ENCODE measurements at places on chromosomes 5 and 9.

DNA sequence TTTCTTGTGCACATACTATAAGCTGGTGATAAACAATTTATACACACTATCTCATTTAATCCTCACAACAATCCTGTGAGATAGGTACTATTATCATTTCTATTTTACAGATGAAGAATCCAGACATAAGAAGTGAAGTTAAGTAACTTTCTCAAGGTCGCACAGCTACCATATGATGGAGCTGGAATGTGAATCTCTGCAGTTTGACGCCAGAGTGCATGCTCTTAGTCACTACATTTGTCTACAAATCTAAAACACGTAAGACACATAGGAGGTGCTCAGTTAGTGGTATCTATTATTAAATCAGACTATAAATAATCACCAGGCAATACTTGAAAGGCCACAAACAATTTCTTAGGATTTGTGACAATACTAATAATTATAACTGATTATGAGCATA lies 45.0 kb upstream of the CDKN2B start:
- DNase-seq: no peak

DNA sequence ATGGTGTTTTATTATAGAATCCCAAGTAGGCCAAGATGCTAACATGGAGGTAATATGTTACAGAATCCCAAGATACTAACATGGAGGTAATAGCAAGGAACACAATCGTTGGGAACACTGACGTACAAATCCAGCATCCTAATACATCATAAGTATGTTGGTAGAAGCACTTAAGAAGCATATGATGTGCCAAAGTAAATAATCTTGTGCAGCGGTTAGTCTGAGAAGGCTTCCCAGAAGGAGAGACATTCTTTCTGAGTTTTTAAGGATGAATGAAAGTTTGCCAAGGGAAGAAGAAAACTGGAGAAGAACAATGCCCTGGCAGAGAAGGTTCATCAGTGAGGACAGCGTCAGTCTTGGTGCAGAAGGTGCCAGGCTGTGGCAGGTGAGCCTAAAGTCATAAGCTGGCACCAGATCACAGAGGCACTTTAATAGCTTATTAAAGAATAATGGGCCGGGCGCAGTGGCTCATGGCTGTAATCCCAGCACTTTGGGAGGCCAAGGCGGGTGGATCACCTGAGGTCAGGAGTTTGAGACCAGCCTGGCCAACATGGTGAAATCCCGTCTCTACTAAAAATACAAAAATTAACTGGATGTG lies 294.5 kb upstream of the PIK3R1 start:
- no peak for DNase-seq

DNA sequence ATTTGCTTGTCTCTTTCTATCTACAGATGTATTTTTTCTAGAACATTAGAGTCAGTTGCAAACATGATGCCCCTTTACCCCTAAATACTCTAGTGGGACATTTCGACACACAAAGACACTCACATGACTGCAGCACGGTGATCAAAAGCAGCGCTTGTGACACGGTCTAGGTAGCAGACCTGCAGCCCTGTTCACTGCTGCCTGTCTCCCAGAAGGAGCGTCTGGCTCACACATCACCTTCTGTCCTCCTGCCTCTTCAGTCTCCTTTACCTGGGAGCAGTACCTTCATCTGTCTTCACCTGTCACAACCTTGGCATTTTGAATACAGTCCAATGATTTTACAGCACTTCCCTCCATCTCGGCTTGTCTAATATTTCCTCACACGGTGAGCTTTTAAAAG lies 51.9 kb upstream of the SH3PXD2B start:
- no peak for DNase-seq

DNA sequence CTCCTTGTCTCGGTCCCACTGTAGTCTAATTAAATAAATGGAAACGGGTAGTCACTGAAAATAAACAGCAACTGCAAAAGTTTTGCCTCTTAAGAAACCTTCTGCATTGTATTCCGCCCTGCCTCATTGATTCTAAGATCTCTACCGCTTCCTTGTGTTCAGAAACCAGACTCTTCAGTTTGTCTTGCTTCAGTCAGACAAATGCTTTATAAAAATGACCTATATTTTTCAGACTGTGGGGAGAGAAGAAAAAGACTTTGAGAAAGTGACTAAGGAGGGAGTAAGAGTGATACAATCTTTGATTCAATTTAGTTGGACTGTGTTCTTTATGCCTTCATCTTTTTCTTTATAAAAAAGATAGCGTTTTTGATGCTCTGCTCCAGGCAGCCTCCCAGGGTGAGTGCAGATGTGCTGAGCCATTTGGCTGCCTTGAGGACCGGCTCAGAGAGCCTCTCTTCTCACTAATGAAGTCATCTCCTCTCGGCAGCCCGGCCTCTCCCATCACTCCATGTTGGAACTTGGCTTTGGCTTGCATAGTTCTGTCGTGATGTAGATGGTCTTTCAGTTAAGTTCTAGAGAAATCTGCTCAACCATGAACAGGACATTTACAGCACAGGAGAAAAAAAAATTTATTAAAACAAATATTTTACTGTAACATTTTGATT lies 4.0 kb upstream of the VCAN start:
- no peak for DNase-seq

DNA sequence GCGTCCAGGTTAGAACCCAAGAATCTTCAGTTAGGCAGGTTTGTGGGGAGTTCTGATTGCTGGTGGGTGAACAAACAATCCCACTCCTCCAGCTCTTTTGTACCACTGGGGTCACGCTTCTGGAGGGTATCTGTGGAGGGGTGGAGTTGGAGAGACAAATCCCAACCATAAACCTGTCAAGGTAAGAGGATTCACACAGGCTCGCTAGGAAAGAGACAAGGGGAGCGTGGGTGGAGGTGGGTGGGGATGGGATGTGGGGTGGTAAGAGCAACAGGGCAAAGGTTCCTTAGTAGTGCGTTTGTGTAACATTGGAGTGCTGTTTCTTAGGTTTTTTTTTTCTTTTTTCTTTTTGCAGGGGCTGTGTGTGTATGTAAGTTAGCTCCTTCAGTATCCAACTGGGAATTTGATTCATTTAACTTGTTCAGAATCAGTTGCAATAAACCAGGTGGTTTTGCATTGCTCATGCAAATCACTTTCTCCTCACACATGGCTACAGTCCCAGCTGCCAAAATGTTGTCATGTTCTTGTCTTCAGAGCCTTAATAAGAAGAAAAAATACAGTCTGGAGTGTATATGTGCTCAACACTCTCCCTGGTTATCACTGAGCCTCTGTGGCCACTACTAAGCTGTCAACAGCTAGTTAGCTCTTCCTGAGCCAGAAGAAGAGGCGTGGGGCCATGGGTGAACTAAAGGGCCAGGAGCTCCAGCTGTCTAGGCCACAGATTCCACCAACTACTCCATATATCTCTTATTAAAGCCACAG lies 164.0 kb upstream of the RAD23B start:
- no peak for DNase-seq

GRCh38 chr5:41636605-41637004 lies 126.2 kb upstream of the PLCXD3 start:
- no peak for DNase-seq

GRCh38 chr5:446883-447263 lies 3.9 kb downstream of the EXOC3 start:
- DNase-seq: no peak

- no peak for DNase-seq
Observed at GRCh38 chr5:141771031-141771430, 89.0 kb upstream of the ARAP3 start.

GRCh38 chr5:145941096-145941447 lies 4.7 kb downstream of the SH3RF2 start:
- no peak for DNase-seq

- DNase-seq: no peak
Observed at GRCh38 chr9:86238861-86239770, 20.3 kb downstream of the C9orf153 start.

GRCh38 chr5:176466245-176466871 lies 18.2 kb downstream of the FAF2 start:
- no peak for DNase-seq

DNA sequence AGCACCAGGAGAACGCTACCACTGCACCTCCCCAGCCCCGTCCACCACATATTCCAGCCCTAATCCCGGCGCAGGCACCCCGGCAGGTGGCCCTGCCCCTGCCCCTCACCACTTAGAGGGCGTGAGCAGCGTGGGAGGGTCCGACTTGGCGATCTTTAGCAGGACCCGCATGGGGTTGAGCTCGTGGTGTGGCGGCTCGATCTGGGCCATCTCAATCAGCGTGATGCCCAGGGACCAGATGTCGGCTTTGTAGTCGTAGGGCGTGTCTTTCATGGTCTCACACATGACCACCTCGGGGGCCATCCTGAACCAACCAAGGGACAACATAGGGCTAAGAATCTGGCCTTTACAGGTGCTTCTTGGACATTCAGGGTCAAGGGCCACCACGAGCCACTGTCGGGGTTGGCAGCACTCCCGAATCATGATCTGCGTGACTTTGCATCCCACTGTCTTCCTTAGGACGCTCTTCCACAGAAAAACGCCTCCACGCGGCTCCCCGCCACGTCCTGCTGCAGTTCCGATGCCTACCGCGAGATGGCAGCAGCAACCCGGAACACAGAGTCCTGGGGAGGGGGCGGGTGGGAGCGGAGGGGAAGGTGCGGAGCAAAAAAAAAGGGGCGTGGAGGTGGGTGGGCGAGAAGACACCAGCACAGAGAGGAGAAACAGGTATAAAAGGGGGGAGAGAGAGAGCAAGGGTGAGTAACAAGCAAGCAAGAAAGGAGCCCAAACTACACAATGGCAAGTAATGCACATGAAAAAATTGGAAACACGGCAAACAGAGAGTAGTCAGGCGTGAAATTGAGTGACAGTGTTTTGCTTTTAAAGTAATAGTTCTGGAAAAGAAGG lies 81.3 kb downstream of the STK10 start:
- no peak for DNase-seq

DNA sequence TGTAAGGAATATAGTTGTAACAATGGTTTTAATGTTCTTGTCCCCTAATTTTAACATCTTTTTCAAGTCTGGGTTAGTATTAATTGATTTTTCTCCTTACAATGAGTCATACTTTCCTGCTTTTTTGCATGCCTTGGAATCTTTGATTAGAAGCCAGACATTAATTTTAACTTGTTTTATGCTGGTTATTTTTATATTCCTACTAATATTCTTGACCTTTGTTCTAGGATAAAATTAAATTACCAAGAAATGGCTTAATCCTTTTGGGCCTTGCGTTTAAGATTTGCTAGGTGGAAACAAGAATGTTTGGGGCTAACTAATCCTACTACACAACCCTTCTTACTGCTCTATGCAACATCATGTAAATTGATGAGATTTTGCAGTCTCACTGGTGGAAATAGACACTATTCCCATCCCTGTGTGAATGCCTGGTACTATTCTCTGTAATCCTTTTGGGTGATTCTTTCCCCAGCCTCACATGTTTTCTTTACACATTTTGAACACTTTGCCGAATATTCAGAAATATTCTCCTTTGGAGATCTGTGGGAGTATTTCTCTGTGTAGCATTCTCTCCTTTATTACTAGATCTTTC lies 47.2 kb downstream of the ZCCHC7 start:
- DNase-seq: no peak

DNA sequence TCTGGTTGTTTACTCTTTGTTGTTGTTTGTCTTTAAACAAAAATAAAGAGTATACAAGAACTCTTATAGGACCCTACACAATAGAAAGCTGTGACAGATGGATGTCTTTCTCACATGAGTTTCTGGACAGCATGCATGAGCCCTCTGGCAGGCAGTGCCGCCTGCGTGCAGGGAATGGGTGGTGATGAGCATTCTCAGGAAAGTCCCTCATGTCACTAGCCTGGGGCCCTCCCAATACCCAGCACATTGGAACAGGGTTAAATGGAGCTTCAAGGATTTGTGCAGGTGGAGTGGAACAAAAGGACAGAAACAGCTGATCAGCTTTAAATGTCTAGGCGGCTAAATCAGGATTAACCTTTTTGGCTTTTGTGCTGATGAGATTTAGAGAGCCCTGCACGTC lies 181.0 kb upstream of the CD180 start:
- no peak for DNase-seq

- no peak for DNase-seq
Observed at GRCh38 chr5:174542471-174542870, 181.9 kb upstream of the MSX2 start.

DNA sequence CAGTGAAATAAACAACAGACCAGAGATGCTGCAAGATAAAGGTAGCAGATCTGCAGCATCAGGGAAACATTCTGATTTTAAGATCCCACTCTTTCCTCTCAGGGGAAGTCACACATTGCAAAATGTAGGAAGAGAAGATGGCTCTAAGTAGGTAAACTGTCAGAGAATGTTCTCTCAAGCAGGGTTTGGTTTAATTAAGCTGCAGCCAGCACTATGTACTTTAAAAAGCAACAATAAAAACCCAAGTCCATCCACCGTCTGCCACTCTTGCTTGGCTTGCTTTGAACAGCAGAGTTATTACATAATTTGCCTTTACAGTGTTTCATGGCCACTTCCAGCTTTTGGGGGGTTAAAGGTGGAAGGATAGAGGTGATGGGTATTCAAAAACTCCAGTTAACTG lies 343.2 kb upstream of the DAP start:
- DNase-seq: no peak

DNA sequence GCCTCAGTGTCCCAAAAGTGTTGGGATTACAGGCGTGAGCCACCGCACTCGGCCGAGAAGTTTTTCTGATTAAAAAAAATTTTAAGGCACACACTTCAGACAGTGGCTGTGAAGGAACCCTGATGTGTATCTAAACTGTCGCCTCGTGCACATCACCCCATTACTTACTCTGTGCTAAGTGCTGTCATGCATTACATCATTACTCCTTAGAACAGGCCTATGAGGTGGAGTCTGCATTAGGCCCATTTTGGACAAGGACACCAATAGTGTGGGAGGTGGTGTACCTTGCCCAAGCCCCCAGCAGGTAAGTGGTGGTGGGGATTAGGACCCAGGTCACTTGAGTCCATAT lies 3.8 kb upstream of the CDHR2 start:
- no peak for DNase-seq

- no peak for DNase-seq
Observed at GRCh38 chr9:7144265-7145046, 386.7 kb downstream of the KDM4C start.

DNA sequence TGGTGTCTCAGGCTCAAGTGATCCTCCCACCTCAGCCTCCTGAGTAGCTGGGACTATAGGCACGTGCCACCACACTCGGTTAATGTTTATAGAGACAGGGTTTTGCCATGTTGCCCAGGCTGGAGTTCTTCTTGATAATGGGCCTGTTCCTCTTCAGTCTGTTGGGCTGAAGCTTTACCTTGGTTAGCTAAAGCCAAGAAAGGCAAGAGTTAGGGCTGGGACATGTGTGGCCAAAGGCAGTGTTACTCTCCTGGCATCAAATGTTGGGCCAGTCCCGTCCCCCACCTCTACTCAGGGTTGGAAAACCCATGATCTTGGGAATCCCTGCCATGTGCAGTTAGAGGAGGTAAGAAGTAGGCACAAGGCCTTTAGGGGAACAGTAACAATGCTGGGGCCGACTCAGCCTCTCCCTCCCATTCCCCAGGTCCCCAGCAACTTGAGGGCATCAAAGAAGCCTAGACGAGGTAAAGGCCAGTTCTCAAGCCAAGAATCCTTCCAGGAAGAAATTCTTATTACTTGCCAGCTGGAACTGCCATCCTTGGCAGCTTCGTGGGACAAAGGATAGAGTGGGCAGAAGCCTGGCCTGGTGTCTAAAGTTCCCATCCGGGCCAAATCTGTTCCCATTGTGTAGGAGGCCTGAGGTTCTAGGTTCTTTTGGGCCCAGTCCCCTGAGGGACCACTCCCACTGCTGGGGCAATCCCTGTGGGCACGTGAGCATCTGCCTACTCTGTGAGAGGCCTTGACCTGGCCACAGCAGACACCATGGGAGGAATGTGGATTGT lies 4.5 kb downstream of the EGR1 start:
- no peak for DNase-seq

- DNase-seq: no peak
Observed at GRCh38 chr9:71383308-71383940, 262.0 kb upstream of the TRPM3 start.

GRCh38 chr5:146877783-146878475 lies 628 bp downstream of the PPP2R2B start:
- DNase-seq: no peak

- no peak for DNase-seq
Observed at GRCh38 chr9:91720751-91721705, 229.0 kb downstream of the ROR2 start.
